Cardiac atrium fibroblast (primary cell): ENCODE measurements at places on chromosomes 3 and 15. TPM values are rescaled to one million over a fixed set of nuclear protein-coding genes. Genes with fewer than 3 reads are reported as not detected.

Gene NDN
- 83.2 and 109 TPM in 2 replicates for total RNA-seq

Gene ADCY5
- 0.18 and 0.65 TPM in 2 replicates for total RNA-seq

Gene PDHB
- 105 and 116 TPM in 2 replicates for total RNA-seq

Gene ALDH1A2
- total RNA-seq = 8.1 and 38.3 TPM in 2 replicates

Gene VPS8
- 17.7 and 24.6 TPM in 2 replicates for total RNA-seq

Gene GOLGA8G
- not detected in 2 replicates for total RNA-seq

Gene CSPG4
- total RNA-seq = 16.2 TPM in 2 replicates

Gene SCAANT1
- total RNA-seq = not detected in 2 replicates

Gene PLA2G4D
- not detected in 2 replicates for total RNA-seq

Gene SNRPN
- total RNA-seq = 82.3 and 85.4 TPM in 2 replicates

Gene CACNA2D2
- total RNA-seq = not detected in 2 replicates

Gene CPLX3
- total RNA-seq = not detected in 2 replicates

Gene ZNF620
- 0.72 and 1.9 TPM in 2 replicates for total RNA-seq

Gene SHC4
- 0.72 and 2.9 TPM in 2 replicates for total RNA-seq

Gene LIPC
- 0.16 and 0.90 TPM in 2 replicates for total RNA-seq

Gene HTR3D
- not detected in 2 replicates for total RNA-seq

Gene LRRC31
- not detected in 2 replicates for total RNA-seq

Gene AHSG
- total RNA-seq = not detected in 2 replicates

Gene BDH1
- total RNA-seq = 1.9 and 5.2 TPM in 2 replicates

Gene GOLGA8R
- total RNA-seq = 1.5 and 1.8 TPM in 2 replicates

Gene RAD51
- 3.4 and 9.1 TPM in 2 replicates for total RNA-seq

Gene FBXW12
- total RNA-seq = not detected in 2 replicates

Gene SLC2A2
- not detected in 2 replicates for total RNA-seq

Gene RASGRP1
- total RNA-seq = 0.18 and 1.8 TPM in 2 replicates

Gene PSTPIP1
- not detected in 2 replicates for total RNA-seq

Gene SLC9C1
- total RNA-seq = 0.16 TPM in 1 of 2 replicates, not detected in the other

Gene CPNE9
- not detected in 2 replicates for total RNA-seq

Gene MGLL
- total RNA-seq = 27.4 and 32.3 TPM in 2 replicates

Gene DUOXA2
- total RNA-seq = not detected in 2 replicates
